Ascending aorta (tissue), 2 donors: ENCODE measurements at places on chromosomes 2 and 18.

- DNase-seq: no peak
Measured at GRCh38 chr2:175698061-175698460, 304.0 kb downstream of the LNPK start.

- DNase-seq: no peak
Measured at GRCh38 chr2:157761520-157761919, 114.6 kb downstream of the ACVR1 start.

GRCh38 chr2:29351916-29352591, 236.8 kb downstream of the CLIP4 start:
- DNase-seq: no peak

- DNase-seq: no peak
Measured at GRCh38 chr2:239106314-239106908, 258.5 kb downstream of the TWIST2 start.
